Activated CD8-positive, alpha-beta memory T cell treated with anti-CD3 and anti-CD28 coated beads for 1 hour (primary cell): ENCODE measurements at places on chromosomes 6 and 20.

DNA sequence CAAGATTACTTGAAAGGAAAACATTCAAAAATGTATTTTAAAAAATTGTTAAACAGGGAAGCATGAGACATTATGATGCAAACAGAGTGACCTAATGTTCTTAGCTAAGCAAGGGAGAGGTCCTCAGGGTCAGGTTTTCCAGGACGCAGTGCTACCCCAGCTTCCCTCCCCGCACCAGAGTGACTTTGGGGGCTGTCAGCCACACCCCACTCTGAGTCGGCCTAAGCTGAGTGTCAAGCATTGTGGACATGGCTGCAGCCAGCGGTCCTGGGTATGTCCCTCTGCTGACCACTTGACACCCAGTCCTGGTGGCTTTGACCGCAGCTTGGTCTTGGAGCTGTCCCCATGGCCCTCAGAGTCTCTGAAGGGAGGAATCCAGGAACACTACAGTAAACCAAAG, 54.9 kb upstream of the CD93 start:
- no peak for DNase-seq

- no peak for DNase-seq
Observed at GRCh38 chr6:158954753-158955152, 45.2 kb downstream of the RSPH3 start.

DNA sequence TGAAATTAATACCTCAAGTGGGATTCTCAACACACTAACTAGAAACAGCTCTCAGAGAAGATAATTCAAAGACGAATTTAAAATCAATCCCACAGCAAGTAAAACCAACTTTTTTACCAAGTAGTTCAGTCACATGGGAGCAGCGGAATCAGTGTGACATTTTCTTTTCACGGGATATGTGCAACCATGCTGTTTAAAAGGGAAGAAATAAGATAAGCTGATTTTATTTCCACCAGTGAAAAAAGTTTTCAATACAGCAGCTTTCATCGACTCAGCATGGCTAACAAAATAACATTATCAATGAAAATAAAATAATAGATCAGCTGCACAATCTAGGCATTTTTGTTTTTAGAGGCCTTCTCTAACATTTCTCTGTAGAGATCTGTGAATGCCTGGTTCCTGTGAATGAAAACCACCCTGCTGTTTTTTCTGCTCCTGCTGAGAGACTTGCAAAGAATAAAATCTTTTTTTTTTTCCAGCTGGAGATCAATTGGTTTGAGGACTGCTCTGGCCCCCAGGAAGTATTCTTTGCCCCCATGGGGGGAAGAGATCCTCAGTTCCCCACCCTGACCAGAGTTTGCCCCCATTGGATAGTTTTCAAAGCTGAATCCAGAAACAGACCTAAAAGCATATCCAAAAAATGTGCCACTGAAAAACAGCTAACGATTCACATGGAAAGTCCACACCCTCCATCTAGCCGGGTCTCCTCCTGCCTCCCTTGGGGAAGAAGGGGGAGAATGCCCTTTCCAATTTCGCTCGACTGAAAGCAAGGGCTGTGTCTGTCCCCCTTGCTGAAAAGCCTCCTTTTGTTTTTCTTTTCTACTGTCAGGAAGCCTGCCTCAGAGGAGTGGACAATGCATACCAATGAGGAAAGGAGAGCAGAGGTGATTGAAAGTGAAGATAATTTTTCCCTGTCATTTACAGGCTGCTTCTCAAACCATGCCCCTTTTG, 317.6 kb downstream of the PRKN start:
- DNase-seq: no peak

- no peak for DNase-seq
Observed at GRCh38 chr6:136284909-136285308, 4.7 kb downstream of the BCLAF1 start.

GRCh38 chr6:73348550-73349204, 5.4 kb downstream of the DPPA5 start:
- DNase-seq: no peak

- DNase-seq: no peak
Observed at GRCh38 chr20:59032713-59033059, 551 bp upstream of the ATP5F1E start.

- no peak for DNase-seq
Observed at GRCh38 chr20:37777012-37777950, 83.5 kb downstream of the CTNNBL1 start.

GRCh38 chr6:1786455-1787453, 177.0 kb downstream of the FOXC1 start:
- no peak for DNase-seq

DNA sequence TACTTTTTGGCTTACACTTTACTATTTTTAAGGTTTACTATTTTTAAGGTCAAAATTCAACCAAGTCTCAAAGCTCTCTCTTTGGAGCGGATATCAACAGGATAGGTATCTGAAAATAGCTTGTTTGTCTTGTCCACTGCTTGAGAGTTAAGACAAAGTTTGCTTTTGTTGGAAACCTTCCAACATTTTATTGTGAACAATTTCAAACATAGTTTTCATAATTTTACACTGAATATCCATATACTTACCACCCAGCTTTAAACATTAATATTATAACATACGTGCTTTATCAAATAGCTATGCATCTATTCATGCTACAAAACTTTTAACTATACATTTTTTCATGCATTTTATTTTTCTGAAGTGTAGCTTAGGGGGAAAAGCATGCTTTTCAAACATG, 109.9 kb downstream of the FYN start:
- no peak for DNase-seq

- DNase-seq: no peak
Observed at GRCh38 chr6:168165373-168165772, 86.4 kb upstream of the FRMD1 start.

DNA sequence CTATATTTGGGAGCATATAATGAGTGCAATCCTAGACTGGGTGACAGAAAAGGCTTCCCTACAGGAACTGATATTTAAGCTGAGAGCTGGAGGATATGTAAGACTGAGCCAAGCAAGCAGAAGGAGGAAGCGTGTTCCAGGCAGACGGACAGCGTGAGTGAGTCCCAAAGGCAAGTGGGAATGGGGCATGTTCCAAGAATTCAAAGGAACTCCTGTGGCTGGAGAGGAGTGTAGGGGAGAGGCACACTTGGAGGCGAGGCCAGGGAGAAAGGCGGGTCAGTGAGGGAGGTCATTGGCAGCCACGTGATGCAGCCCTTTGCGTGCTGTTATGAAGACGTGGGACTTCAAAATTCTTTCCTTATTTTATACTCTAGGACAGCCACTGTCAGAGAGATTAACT, 27.9 kb upstream of the SGK1 start:
- DNase-seq: no peak

DNA sequence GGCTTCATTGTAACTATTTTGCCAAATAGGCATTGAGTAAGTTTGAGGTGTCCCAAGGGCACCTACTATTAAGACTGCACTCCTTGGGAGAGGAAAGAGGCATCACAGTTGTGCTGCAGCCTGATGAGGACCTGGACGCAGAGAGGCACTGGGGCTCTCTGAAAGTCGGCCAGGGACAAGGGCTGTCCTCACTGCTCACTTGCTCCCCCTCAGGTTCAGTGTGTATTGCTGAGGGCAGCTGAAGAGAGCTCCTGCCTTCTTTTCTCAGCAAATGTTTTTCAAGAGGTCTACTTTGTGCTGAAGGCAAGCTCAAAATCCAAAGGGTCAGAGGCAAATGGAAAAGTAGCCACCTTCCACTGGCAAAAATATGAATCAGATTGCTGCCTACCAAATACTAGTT, 331.8 kb downstream of the RIMS1 start:
- DNase-seq: no peak

GRCh38 chr6:145829102-145829501, 14.5 kb upstream of the FBXO30 start:
- DNase-seq: no peak

- no peak for DNase-seq
Observed at GRCh38 chr6:156988276-156989158, 211.3 kb downstream of the ARID1B start.

DNA sequence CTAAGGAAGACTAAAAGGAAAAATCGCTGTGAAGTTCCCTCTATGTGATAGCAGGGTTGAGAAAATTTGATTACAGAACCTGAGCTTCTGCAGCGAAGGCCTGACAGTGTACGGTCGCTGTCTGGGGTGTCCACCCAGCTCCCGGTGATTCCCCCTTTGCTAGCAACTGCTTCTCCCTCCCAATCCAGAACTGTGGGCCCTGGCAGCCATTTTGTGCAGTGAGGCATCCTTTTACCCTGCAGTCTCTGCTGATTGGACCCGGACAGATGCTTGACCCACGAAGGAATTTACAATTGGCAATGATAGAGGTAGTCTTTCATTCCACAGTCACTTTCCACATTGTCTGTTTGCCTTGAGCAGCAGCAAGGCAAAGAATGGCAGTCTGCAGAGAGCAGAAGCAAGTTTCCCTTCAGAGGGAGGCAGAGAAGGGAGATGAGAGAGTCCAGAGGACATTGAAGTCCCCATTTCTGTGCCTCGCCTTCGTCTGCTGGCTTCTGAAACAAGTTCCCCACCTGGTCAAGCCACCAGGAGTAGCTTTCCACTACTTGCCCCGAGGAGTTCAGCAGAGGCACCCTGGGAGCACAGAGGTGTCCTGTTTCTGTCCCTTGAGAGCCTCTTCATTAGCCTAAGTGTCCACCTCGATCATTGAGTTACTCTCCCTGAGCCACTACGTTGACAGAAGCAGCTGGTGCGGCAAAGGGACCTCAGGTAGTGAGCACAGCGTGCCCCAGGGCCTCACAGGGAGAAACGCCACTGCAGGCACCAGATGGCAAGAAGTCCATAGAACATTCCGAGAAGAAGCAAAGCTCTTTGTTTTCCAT, 370.3 kb downstream of the NRN1 start:
- no peak for DNase-seq

DNA sequence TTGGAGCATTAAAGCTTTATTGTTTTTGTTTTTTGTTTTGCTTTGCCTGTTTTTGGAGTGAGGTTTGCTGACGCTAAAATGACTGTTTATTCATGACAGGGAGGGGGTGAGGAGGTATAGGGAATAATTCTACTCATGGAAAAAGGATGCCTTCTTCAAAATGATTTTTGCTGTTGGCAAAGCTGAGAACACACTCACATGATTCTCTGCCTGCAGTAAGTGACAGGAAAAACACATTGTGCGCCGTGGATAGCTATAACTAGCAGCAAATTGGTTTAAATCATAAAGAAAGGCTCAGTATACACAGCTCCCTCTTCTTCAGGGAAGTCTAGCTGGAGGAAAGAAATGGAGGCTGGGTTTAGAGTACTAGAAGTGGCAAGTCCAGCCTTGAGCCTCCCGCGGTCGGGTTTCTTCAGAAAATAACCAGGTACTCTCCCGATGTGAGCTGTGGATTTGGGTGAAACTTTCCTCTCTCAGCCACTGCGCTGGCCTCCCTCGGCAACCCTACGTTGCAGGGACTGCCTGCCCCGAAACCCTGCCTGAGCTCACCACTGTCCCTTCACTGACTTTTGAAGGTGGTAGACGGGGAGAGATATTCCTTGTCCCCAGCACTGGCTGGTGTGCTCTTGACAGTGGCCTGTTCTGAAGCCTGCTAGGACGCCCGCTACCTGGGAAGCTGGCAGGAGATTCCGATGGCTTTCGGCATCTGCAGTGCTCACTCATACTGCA, 278.2 kb downstream of the NRN1 start:
- no peak for DNase-seq

- DNase-seq: no peak
Observed at GRCh38 chr6:155604991-155605390, 149.4 kb upstream of the NOX3 start.

DNA sequence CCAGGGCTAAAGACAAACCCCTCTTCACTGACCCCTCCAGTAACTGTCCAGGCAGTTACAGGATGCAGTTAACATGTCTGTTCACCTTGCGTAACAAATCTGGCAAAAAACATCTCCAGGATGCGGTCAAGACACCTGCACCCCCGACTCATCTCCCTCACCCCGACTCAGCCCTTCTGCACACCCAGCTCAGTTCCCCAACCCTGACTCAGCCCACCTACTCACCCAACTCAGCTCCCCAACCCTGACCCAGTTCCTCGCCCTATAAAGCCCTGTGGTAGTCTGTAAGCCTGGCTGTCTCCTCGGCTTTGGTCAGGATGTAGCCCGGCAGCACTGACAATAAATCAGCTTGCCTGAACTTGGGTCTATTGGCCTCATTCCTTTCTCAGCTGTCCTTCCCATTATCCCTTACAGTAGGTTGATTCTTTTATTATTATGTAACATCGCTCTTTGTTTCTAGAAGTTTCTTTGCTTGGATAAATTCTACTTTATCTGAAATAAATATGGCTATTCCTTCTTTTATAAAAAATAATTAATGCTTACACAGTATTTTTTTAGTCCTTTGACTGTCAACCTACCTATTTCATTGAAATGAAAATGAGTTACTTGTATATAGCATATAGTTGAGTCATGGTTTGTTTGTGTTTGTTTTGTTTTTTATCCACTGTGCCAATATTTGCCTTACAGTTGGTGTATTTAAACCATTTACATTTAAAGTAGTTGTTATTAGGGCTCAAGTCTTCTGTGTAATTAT, 12.9 kb upstream of the ADTRP start:
- no peak for DNase-seq

GRCh38 chr6:135703621-135704020, 147.9 kb upstream of the PDE7B start:
- DNase-seq: no peak

DNA sequence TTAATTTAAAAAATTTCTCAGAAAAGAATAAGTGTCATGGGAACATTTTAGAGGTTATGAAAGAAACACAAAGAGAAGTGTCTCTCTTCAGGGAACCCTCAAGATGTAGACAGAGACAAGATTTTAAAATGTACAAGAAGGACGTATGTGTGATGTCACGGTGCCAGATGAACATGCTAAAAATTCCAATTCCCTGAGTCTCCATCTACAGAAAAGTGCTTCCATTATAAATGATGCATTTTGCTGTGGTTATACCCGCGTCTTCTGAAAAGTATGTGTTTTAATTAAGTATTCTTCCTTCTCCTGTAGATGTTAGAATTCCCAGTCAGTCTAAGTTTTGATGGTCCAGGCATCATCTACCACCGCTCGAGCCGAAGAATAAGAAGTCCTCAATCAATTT, 489.1 kb downstream of the PREX1 start:
- DNase-seq: no peak

DNA sequence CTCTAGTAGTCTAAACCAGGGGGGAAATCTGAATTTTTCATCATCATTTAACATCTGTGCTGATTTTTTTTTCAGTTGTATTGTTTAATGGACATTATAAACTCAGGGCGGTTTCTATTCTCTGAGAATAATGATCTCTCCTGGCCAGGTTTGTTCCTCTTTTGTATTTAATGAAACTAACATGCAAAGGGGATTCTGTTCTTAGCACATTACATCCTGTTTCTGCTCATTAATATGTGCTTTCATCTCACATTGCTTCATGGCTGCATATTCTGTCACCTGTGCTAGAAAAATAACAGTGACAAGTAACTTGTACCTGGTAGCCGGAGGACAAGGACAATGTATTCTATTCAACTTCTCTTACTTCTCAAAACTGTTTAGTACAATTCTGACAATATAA, 806 bp downstream of the HLA-DOB start:
- no peak for DNase-seq

GRCh38 chr6:25326126-25326525, 47.0 kb downstream of the CARMIL1 start:
- DNase-seq: no peak

DNA sequence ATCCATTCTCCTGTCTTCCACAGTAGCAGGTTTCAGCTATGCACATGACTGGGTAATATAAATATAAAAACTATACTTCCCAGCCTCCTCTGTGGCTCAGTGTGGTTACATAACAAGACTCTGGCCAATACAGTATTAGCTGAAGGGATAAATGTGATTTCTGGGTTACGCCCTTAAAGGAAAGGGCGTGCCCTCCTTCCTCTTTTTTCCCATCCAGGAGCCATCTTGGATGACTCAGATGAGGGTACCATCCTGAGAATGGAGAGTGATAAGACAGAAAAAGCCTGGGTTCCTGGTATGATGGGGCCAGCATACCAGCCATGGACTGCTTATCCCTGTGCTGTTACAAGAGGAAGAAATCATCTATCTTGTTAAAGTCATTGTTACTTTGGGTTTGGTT, 123.3 kb downstream of the NFATC2 start:
- no peak for DNase-seq
